ENCODE measurements at places on chromosomes 4 and X.

GRCh38 chr4:36322921-36323354 is 41.5 kb downstream of the DTHD1 start:
- no peak for DNase-seq

DNA sequence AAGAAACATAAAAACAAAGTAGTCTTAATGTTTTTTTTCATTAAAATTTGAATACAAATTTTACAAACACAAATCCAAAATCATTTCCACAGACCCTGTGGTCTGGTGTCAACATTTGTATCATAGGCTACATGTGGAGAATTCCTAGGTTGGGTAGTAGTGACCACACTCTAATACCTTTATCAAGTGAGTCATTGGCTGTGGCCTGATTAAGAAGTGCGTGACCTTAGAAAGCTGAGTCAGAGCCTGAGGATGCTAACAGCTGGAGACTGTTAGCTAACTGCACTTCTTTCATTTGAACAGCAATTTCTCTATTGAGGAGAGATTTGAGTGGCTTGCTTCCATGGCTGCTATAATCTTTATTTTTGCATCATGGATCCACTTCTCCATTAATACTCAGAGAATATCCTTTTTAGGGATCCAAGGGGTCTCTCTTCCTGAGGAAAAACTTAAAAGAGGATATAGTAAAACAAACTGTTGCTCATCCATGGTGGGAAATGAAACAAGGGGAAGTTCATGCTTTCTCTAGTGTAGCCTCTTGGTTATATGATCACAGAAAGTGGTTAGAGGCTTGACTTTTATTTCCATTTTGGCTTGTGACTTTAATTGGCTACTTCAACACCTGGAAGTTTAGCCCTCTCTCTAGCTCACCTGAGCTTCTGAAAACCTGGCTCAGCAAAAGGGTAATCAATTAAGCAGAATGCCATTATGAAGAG is 335.8 kb downstream of the PABPC4L start:
- no peak for DNase-seq

DNA sequence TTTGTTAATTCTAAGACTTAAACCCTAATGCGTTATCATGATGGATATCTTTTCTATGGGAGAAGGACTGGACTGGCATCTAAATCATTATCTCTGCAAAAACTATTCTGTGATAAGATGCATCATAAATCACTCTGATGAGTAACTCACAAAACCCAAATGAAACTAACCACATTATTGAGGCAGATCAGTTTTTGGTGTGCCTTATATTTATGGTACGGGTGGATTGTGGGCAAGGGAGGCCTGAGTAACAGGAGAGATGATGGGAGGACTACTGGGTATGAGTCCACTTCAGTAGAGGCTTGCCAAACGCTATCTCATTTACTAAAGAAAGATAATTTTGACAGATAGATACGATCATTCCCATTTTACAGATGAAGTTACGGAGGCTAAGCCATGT is 66.4 kb upstream of the GUCY1A1 start:
- DNase-seq = no peak

- no peak for DNase-seq
Measured at GRCh38 chrX:37783305-37783704, 3.4 kb downstream of the CYBB start.

DNA sequence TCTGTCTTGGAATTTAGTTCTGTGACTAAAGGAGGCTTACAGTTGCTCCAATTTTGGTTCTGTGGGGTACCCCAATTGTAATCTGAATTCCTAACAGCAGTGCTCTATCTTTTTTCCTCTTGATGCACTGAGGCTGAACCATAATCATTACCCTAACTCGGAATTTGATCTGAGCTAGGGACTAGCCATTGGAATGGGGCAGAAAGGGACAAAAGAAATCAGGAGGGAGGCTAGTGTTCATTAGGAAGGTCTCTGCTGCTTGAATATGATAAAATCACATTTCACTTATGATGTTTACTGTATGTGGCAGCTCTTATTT is 2.7 kb downstream of the KLF3 start:
- no peak for DNase-seq

GRCh38 chr4:164621886-164622521 is 131.9 kb upstream of the SMIM31 start:
- DNase-seq = no peak

DNA sequence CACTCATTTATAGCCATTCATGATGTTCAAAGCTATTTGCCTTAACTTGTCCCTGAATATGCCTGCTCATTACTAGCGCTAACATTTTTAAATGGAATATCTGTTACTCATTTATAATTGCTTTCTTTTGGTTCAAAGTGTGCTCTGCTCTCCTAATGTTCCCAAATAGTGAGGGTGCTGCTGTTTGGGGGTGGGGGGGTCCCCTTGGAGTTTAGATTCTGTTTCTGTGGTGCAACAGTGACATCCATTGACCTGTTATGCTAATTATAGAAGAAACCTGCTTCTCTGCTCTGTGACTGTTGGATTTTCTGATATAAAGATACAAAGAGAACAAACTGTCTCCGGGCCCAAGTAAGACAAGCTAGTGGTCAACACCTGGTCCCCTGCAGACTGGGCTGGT is 222.4 kb downstream of the SHROOM3 start:
- no peak for DNase-seq

- no peak for DNase-seq
Measured at GRCh38 chr4:113684534-113685091, 76.9 kb downstream of the CAMK2D start.

DNA sequence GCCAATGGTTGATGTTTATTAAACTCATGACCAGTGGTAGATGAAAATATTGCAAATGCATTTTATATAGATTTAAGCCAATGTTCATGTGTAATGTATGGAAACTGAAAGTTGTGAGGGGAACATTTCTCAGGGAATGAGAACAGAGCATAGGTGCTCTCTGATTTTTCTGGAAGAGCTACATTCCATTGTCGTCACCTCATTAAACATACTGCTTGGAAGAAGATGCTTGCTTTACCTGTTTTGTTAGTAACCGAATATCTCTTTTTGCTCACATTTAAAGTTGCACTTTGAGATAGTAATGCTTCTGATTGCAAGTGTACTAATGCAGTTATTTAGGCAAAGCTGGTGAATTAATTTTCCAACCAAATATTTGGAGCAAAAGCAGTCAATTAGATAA is 93.8 kb upstream of the CLCN4 start:
- no peak for DNase-seq

- DNase-seq = no peak
Measured at GRCh38 chrX:24956828-24957227, 58.9 kb downstream of the ARX start.

DNA sequence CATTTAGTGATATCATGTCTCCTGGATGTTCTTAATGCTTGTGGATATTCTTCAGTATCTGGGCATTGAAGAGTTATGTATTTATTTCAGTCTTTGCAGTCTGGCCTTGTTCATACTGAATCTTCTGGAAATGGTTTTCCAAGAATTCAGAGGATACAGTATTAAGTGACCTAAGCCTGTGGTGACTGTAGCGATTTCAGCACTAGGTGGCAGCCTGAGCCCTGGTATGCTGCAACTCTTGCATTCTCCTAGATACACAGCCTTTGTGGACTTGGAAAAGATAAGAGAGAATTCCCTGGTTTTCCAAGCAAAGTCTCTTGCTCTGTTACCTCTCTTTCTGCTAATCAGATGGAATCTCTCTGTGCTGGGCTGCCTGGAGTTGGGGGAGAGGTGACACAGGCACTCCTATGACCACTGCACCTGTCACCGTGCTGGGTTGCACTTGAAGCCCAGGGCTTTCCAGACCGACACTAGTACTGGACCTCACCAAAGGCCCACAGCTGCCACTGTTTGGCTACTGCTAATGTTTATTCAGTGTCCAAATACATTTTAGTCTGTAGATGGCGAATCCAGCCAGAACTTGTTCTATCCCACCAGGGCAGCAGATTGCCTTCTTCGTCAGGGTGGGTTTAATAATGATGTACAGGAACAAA is 19.3 kb upstream of the SPIN2A start:
- no peak for DNase-seq

GRCh38 chr4:151953312-151953711 is 192.5 kb upstream of the GATB start:
- no peak for DNase-seq

- DNase-seq = no peak
Measured at GRCh38 chrX:1502241-1502640, 34.7 kb downstream of the P2RY8 start.

- no peak for DNase-seq
Measured at GRCh38 chrX:149286940-149287349, 218.2 kb downstream of the IDS start.

- no peak for DNase-seq
Measured at GRCh38 chr4:159780196-159780922, 677.5 kb downstream of the RAPGEF2 start.

GRCh38 chr4:166182145-166182544 is 309.1 kb downstream of the TLL1 start:
- DNase-seq = no peak

DNA sequence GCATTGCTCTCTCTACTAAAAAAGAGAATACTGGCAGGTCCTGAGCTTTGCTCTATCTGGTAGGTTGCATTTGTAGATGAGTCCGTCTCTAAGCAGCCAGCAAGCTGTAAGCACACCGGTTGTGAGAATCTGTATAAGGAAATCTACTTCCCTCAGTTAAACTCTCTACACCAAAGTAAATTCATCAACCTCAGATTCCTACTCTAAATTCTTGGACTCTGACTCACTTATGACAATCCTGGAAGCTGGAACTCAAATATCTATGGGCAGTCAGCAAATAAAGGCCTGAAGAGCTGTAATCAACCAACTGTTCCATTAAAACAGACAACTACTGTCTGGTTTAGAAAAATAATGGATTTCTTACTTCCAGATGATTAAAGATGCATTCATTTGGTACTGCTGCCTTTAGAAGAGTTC is 37.9 kb downstream of the FAT1 start:
- DNase-seq = no peak

DNA sequence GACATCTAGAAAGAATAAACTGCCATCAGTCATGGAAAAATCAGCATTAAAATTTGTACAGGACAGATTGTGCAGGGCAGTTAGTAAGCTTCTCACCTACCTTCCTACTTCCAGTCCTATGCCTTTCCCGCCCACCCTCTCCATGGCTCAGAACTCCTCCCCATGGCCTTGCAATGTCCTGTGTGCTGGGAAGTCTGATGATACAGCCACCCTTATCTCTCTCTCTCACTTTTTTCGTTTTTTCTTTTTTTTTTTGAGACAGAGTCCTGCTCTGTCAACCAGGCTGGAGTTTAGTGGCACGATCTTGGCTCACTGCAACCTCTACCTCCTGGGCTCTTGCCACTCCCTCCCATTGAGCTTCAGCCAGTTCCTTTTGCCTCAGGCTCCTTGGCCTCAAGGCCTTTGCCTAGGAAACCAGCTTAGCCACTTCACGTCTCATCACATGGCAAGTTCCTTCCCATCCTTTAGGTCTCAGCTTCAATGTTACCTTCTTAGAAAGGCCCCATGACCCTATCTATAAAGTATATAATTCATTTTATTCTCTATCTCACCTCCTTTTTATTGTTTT is 259.7 kb downstream of the NKX6-1 start:
- no peak for DNase-seq

GRCh38 chr4:94641702-94642560 is 115.8 kb upstream of the BMPR1B start:
- no peak for DNase-seq

- no peak for DNase-seq
Measured at GRCh38 chr4:121658125-121658524, 38.7 kb downstream of the ANXA5 start.

DNA sequence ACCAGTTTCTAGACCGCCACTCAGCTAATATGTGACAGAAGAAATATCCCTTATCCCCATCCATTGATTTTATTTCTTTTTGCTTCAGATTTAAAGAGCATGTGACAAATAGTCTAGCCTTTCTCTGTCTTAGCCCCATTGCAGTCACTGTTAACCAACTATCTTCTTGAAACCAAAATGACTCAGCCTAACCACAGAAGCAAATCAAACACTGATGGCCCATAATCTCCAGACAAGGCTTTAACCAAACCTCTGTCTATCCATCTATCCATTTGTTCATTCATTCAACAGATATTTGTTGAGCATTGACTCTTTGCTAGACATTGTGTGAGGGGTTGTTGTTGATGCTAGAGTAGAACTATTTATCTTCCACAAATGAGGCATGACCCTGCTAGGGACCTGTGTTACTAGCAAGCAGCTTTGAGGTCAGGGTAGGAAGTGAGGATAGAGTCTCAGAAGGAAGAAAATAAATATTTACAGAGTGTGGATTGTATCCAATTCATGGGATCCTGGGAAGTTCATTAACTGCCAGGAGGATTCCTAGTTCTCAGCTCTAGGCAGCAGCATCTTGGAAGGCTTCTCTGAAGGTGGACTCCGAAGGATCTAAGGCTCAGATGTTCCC is 22.5 kb downstream of the HNRNPH2 start:
- no peak for DNase-seq

GRCh38 chrX:111543212-111543741 is 31.8 kb downstream of the SERTM2 start:
- no peak for DNase-seq

DNA sequence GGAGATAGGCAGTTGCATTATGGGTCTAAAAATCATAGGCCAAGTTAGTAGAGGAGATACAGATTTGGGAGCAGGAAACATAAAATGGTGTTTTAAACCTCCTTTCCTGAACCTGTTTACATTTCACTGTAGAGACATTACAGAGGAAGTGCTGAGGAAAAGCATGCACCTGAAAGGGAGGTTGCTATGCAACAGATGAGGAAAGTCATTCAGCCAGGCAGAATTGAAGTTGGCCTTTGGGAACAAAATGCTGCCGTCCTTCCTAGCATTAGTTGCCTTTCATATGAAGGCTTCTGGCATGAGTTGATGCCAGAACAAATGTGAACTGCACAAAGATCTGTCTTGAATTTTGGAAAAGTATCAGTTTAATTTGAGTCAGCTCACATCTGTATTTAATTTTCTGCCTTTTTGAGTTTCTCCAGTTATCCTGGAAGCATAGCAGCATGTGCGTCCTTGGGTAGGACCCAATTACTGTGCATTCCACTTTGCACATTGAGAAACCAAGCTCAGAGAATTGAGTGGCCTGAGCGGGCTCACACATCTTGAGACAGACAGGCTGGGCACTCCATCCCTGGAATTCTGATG is 38.2 kb downstream of the MAGED1 start:
- DNase-seq = no peak

GRCh38 chr4:165810726-165811125 is 62.3 kb upstream of the TLL1 start:
- DNase-seq = no peak

GRCh38 chr4:31360786-31361185 is 640.6 kb downstream of the PCDH7 start:
- DNase-seq = no peak
